ENCODE measurements at places on chromosomes 4 and X.
A peak's percentile ranks its signal among the peaks of the same experiment; 100 is the strongest.

DNA sequence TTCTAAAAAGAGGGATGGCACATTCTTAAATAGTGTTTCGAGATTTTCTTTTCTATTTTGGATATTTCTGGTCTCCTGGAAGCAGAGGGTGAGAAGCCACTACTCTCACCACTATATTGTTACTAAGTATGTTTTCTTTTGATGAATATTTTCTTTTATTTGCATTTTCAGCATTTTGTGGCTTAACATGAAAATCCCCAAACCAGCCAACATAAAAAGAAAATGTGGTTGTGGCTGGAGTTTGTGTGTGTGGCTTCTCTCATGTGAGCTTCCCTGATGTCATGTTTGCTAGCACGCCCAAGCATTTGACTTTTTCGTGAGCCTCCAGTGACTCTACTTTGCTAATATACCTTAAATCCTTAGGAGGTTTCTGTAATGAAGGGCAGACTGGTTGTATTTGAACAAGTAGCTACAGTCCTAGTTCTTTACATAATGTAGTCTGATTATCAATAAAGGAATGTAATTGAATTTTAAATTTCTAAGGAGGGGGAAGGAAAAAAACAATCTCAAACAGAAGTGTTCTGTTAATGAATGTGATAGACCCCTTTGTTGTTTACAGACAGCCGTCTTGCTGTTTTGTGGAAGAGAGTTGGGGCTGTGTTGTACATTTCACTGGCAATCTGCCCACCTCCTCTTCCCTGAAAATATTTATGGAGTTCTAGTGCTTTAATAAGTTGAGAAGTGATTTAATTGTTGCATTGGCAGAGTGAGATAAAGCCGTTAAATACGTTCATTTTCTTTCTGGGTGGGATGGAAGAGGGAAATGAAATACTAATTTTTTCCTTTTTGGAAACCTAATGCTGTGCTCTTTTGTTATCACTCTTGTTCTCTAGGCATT lies 114.6 kb downstream of the ARHGAP10 start:
- no peak for DNase-seq

GRCh38 chrX:134677332-134677731 lies 19.1 kb upstream of the PLAC1 start:
- DNase-seq: no peak

DNA sequence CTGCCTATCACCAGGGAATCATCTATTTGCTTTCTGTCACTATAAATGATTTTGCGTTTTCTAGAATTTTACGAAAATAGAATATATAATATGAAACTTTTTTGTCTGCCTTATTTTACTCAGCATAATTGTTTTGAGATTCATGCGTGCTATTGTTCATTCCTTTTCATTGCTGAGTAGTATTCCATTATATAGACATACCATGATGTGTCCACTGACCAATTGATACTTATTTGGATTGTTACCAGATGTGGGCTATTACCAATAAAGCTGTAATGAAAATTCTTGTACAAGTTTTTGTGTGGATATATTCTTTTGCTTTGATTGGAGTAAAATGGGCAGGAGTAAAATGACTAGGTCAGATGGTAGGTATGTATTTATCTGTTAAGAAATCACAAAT lies 390.7 kb upstream of the EMCN start:
- no peak for DNase-seq

DNA sequence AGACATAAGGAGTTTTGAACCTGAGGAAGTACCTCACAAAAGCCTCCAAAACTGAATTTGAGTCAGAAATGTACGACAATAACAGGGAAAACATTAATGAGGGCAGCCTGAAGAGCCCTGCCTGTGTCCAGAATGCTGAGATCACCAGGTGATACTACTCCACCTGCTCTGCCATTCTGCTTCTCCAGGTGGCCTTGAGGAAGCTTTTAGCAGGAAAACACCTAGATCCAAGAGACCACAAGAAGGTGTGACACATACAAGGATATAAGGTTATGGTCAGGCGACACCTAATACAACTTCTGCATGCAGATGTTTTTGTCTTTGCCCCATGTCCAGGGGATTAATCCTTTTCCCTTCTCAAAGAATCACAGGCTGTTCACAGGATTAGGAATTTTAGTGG lies 15.3 kb downstream of the SOWAHB start:
- no peak for DNase-seq

GRCh38 chr4:158015241-158015640 lies 157.6 kb downstream of the GASK1B start:
- no peak for DNase-seq

DNA sequence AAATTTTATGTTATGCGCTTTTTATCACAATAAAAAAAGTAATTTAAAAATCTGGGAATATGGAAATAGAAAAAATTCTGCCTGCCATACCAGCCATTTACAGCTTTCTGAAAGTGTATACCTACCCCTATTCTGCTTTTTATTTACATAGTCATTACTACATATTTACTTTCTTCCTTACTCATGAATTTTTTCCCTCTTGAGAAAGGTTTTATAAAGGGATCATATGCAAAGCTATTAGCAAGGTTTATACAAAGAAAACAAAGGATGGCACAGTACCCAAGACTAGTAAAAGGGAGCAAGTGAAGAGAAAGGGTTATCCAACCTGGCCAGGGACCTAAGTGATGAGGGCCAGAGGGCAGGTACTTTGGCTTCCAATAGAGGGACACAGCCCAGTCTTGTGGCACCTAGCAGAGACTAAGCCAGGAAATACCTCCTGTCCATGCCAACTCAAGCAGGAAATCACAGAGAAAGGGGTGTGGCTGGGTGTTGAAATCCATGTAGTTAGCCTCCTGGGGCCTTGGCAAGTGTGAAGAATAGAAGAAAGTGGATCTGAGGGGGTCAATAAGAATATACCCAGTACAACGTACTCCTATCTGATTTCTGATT lies 207.3 kb upstream of the VEGFC start:
- DNase-seq: no peak

DNA sequence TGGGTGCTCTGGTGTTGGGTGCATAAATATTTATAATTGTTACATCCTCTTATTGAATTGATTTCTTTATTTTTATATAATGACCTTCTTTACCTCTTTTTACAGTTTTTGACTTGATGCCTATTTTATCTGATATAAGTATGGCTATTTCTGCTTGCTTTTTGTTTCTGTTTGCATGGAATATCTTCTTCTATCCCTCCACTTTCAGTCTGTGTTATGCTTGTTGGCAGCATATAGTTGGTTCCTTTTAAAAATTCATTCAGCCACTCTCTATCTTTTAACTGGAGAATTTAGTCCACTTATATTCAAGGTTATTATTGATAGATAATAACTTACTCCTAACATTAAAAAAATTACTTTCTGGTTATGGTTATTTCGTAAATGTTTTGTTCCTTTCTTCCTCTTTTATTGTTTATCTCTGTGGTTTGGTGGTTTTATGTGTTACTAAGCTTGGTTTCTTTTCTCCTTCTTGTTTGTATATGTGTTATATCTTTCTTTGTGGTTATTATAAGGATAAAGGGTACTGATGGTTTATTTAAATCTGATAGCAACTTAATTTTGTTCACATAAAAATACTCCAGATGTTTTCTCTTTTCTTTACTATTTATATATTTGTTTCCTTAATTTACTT lies 69.5 kb downstream of the IL15 start:
- DNase-seq: no peak

DNA sequence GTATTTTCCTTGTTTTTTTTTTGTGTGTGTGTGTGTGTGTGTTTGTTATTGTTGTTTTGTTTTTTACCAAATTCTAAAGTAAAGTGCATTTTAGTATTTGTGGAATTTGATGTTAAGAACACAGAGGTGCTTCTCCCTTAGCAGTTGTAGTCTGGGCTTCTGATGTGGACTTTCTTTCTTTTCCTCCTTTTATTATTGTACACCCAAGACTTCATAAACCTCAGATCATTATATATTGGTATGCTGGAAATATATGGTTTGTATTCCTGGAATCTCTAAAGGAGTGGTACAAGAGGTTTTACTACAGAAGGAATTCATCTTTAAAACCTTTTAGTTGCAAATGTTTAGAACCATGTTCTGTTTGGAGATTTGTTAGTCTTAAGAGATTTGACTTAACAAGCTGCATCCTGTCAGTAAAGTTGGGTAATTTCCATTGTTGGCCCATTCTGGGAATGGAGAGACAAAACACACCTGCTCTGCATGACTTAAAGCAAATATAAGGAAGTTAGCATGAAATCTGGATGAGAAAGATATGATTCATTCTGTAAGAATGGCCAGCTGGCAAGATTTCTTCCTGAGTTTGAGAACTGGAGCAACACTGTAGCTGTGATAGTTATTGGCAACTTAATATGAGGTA lies 64.0 kb downstream of the SMAD1 start:
- peak; percentile 85 for DNase-seq

GRCh38 chr4:83150653-83151330 lies 36.3 kb upstream of the PLAC8 start:
- DNase-seq: no peak

GRCh38 chr4:73193155-73193554 lies 65.4 kb downstream of the ANKRD17 start:
- DNase-seq: no peak

- no peak for DNase-seq
Measured at GRCh38 chr4:38166082-38166481, 205.9 kb downstream of the PTTG2 start.

GRCh38 chr4:87811977-87812376 lies 12.6 kb downstream of the IBSP start:
- DNase-seq: no peak

DNA sequence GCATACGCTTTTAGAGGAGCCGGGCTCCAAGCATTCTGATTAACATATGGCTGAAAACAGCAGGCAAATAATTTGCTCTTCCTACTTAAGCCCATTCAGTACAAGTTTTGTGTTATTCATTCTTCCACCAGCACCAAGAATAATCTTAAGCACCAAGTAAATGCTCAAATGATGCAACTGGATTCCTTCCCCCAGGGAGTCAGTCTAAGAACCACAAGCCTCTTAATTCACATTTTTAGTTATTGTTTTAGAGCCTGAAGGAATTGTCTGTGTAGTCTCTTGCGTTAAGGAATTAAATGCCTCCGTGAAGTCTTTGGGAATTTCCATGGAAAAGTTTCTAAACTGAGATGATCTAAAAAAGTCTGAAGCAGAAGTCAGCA lies 61.5 kb upstream of the MAGEB2 start:
- no peak for DNase-seq

DNA sequence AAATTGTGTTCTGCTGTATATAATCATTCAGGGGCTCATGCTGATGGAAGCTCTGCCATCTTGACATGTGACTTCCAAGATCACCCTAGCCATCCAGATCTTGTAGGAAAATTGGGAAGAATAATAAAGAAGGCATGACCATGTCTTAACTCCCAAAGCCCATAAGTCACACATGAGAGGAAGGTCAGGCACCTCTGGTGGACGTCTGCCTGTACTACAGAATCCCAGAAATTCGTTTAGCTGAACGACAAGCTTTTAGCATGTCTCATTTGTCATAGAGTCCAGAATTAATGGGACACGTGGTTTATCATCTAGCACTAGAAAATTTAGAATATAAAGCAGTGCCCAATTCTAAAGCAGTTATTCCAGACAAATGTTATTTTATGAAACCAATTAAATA lies 212.7 kb downstream of the CENPC start:
- no peak for DNase-seq

DNA sequence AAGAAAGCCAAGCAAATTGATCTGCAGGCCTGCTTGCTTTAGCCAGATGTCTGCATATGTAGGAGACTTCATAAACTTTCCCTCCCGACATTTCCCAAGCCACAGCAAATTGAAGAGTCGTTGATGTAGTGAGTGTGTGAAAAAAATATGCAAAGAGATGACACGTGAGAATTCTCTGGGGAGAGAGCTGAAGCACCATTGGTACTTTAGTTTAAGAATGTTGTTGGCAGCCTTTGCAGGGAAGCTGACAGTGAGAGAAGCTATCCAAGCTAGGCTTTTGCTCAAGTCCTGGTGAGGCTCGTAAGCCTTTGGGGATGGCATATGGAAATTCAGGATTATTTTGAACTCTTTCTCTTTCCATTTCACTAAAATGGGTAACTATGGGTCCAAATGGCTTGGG lies 87.5 kb downstream of the GLRA2 start:
- DNase-seq: no peak

DNA sequence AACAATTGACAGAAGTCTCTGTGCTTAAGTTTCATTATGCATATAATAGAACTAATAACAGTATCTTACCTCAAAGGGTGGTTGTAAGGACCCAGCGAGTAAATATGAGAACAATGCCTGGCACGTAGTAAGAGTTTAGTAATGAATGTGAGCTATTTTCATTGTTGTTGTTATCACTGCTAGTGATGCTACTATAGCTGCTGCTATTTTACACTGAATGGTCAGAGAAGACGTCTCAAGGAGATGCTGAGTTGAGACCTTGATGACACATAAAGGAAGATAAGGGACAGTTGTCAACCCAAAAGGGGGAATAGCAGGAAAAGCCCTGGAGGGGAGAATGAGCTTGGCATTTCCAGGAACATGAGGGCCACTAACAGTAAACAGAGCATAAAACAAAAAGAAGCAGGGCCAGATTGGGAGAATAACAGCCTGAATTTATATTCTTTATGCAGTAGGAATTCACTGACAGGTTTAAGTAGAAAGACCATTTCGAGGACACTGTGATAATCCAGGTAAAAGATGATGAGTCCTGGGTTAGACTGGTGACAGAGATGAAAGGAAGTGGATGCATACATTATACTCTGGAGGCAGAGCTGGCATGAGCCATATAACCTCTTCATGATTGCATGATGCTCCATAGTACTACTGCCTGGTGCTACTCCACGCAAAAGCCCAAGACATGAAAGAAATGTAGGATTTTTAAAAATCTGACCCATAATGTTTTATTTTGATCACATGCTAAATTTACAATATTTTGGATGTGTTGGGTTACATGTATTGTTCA lies 23.1 kb downstream of the ATP8A1 start:
- DNase-seq: no peak

DNA sequence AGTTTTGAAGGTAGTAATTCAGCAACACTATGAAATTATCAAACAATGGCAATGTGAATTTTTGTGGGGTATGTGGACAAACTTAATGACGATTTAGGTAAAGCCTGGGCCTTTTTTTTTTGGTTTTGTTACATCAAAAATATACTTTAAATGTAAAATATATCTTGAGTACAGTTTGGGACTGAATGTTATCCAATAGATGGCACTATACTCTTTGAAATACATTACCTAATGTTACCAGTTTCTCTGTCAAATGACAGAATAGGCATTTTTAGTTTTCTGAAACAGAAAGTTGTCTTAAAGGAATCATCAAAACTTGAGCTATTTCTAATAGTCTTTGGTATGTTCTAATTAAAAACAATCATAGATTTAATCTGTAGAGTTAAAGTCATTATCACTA lies 1651.9 kb downstream of the C4orf33 start:
- no peak for DNase-seq

DNA sequence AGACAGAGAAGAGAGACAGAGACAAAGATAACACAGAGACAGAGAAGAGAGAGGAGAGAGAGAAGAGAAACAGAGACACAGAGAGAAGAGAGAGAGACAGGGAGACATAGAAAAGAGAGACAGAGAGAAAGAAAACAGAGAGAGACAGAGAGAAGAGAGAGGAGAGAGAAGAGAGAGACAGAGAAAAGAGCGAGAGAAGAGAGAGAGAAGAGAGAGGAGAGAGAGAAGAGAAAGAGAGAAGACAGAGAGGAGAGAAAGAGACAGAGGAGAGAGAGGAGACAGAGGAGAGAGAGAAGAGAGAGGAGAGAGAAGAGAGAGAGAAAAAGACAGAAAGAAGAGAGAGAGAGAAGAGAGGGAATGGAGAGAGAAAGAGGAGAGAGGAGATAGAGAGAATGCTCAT lies 601.1 kb upstream of the PRKX start:
- no peak for DNase-seq

Measured in HS-5 (cell line).